ENCODE measurements at places on chromosomes 3 and 15.

DNA sequence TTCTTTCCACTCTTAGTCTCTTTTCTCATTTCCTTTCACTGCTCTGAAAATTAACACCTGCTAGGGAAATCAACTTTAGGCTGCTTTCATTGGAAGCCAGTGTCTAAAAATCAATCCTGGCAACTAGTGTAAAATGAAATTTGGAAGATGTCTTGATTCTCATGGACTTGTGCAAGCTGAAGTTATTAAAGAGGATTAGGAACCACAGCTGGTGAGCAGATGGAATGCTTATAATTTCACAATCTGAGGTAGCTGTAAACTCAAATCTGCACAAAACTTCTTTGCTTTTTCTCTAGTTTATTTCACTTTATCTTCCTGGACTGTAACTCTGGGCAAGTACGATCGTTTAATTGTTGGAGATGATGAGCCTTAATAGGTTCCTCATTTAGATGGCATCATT lies 175.6 kb downstream of the GHSR start:
- peak; percentile 68 for DNase-seq

DNA sequence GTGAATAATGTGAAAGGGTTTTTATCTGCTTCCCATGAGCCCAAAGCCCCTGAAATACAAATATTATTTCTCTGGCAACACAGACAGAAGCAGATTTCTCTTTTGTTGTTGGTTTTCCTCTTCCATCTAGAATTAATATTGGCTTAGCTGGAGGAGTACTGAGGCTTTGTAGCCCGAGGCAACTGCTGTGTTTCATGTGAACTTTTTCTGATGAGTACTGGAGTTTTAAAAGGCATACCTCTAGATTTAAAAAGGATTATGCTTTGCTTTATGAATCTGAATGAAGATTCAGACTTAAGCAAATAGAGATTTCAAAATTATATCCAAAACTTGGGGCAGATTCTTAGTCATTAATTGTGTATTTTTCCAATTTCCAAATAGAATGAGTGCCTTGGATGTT lies 50.9 kb downstream of the IQCH start:
- no peak for DNase-seq

GRCh38 chr3:161913786-161914389 lies 417.3 kb downstream of the OTOL1 start:
- DNase-seq, result peak; percentile 71

DNA sequence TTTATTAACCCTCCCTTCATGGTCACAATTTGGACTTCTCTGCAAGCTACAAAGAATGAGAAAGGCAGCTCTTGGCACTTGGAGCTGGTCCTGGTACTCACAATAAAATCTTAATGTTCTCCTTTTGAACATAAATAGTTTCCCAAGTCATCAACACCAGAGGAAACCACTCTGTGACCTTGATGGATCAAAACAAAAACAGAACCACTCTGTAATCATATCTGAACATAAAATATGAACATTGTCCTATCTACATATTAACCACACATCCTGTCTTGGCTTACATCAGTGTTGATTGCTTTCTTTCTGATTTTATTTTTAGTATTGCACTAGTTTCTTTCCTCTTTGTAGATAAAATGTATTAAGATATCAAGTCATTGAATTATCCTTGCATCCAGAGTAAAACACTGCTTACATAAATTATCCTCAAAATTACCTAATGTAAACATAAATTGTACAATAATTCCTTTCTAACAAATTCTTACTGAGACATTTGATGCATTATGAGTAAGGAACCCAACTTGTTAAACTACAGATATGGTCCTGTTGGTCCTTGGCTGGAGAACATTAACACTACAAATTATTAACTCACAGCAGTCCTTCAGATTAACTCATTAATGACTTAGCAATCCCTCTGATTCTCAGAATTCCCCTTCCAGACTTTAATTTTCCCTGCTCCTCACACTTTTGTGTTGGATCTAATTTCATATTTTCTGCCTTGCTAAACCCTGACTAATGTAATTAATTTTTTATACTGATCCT lies 860.5 kb downstream of the DIPK2A start:
- no peak for DNase-seq

GRCh38 chr3:77816366-77816765 lies 776.5 kb downstream of the ROBO2 start:
- DNase-seq, result no peak

DNA sequence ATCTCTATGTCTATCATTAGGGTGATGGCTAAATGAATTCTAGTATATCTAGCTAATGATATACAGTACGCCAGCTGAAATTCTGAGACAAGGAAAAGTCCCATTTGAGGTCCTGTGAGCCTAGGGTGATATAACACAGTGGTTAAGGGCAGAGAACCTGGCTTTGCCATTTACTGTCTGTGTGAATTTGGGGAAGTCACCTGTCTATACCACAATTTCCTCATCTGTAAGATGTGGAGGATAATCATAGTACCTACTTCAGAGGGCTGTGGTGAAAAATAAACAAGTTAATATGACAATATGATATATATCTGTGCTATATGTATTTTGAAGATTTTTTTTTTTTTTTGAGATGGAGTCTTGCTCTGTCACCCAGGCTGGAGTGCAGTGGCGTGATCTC lies 9.8 kb upstream of the ANKDD1A start:
- DNase-seq, result no peak

DNA sequence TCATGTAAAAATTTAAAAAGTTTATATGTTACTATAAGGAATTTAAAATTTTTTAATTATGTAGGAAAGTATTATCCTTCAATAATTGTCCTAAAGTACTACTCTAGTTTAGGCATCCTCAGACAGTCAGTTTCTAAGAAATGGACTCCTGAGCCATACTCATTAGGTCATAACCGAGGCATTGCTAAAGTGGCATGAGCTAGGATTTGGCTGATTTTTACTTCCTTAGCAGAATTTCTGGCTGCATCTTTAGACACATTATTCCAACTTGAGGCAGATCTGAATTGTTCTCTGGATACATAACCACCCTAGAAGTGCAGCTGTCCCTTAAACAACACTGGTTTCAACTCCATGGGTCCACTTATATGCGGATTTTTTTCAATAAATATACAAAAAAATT lies 38.3 kb downstream of the IFT57 start:
- peak; percentile 36 for DNase-seq

- DNase-seq, result no peak
Measured at GRCh38 chr3:101719604-101720185, 4.7 kb upstream of the CEP97 start.

DNA sequence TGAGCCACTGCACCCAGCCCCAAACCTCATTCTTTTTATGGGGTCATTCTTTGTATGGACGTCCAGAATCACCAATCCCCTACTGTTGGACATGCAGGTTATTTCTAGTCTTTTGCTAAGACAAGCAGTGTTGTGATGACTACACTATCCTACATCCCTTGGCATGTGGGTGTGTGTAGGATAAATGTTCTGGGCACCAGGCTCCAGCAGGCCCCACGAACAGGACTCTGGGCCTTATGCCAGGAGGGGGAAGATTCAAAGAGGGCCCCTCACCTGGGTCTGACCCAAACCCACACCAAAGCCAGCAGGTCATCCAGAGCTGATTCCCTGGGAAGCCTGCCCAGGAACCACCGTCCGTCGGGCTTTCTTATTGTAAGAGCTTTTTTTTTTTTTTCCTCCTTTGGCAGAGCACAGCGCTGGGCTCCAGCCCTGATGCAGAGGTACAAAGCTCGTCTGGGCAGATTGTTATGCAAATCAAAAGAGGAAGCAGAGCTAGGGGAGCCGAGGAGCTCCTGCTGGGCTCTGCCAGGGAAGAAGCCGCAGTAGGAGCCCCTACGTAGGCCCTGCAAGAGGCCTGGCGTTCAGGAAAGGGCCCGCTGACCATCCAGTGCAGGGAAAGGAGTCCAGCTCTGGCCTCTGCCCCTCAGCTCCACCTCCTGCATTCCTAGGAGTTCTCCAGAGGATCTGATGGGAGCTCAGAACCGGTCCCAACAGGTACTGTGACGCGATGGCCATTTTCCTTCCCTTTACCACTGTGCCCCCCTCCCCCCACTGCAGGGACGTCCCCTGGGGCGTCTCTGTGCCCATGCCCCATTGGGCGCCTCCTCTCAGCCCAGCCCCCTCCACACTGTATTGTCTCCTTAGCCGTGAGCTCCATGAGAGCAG lies 29.0 kb upstream of the FURIN start:
- DNase-seq, result peak; percentile 14

DNA sequence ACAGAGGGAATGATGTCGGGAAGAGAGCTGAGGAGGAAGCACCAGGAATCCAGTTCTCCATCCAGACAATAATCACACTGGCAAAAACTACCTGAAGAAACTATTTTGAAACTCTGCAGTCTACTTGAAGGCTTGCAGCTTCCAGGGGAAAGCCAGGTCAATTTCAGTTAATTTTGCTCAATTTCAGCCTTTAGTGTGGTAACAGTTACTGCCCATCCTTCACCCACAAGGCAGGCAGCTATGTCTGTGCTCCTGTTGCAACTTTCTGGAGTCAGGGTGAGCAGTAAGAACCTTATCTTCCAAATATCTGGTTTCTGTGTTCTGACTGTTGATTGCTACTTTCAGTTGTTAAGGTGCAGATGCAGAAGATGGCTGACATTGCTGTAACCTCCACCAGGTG lies 221.7 kb downstream of the ADAMTS17 start:
- DNase-seq, result no peak

DNA sequence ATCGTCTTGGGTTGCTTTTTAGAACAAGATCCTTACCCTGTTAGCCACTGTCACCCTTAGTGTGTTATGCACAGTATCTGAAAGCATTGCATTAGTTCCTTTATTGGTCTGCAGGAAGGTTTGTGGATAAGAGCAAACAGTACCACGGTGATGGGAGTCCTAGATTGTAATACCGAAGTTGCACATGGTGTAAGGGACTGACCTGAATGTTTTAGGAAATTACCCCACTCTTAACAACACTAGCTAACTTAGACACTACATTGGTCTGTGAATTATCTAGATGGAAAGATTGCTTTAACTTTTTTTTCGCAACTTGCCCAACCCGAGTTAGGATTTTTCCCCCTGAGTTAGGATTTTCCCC lies 1.3 kb downstream of the STT3B start:
- DNase-seq, result peak; percentile 17

- no peak for DNase-seq
Measured at GRCh38 chr3:121508389-121508788, 37.4 kb downstream of the POLQ start.

DNA sequence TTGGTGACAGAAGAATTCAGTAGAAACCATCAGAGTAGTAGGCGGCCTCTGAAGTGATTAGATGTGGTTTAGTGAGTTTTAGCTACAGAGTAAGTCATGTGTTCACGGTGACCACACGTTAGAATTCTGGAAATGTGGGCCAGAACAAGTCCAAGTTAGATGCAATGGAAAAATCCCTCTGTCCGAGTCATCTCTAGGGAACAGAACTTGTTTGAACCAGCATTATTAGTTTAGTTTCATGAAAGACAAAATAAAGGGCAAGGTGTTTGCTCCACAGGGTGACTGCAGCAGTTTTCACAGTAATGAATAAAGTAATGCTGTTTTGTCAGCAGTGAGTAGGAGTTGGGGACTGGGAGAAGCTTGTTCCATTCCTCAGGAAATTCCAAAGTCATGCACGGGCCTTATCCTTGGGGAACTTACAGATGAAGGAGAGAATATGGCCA lies 100.2 kb downstream of the CGNL1 start:
- DNase-seq, result peak; percentile 70

DNA sequence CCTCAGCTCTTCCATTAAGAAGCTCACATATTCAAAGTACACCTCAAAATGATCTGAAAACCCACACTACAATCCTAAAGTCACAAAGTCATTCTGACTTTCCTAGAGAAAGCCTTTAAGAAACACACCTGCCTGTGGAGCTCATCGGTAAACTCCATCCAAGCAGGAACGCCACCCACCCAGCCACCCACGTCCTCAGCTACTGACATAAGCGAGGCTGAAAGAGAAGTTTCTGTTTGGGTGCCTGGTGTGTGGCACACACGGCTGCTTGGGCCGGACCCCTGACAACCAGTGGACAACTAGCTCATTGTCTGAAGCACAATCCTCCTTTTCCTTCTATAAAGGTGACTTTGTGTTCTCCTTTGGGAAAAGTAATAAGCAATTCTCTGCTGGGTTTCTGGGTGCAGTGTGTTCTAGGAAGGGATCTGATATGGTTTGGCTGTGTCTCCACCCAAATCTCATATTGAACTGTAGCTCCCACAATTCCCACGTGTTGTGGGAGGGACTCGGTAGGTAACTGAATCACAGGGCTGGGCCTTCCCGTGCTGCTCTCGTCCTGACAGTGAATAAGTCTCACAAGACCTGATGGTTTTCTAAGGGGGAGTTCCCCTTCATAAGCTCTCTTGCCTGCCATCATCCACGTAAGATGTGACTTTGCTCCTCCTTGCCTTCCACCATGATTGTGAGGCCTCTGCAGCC lies 26.1 kb downstream of the FAM174B start:
- DNase-seq, result no peak

- DNase-seq, result peak; percentile 60
Measured at GRCh38 chr3:133469140-133469731, 69.4 kb downstream of the BFSP2 start.

All from IMR-90 (cell line).